SK-MEL-5 (cell line): ENCODE measurements at places on chromosomes 6 and 20.
A peak's percentile ranks its signal among the peaks of the same experiment; 100 is the strongest.

GRCh38 chr6:142796571-142796970 is 148.4 kb downstream of the HIVEP2 start:
- DNase-seq: no peak

- no peak for DNase-seq
Observed at GRCh38 chr20:58596750-58597248, 54.3 kb upstream of the STX16 start.

- DNase-seq: no peak
Observed at GRCh38 chr20:53664121-53664520, 70.5 kb upstream of the ZNF217 start.

- no peak for DNase-seq
Observed at GRCh38 chr6:6230286-6230685, 90.2 kb downstream of the F13A1 start.

DNA sequence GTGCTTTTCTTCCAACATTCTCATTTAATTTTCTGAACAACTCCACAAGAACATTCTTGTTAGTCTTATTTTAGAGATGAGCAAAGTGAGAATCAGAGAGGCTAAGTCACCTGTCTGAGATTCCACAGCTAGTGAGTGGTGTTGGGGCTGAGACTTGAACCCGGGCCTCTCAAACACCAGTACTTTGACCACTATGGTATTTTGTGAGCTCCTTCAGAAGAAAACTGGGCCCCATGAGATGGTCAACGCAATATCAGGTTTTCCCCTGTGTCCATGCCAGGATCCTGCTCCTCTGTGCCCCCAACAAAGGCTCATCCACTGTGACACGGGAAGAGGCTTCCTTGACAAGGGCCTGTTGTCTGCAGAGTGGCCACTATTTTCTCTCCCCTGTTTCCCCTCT is 51.9 kb downstream of the MAFB start:
- no peak for DNase-seq

- DNase-seq: no peak
Observed at GRCh38 chr6:20906945-20907344, 372.7 kb downstream of the CDKAL1 start.

DNA sequence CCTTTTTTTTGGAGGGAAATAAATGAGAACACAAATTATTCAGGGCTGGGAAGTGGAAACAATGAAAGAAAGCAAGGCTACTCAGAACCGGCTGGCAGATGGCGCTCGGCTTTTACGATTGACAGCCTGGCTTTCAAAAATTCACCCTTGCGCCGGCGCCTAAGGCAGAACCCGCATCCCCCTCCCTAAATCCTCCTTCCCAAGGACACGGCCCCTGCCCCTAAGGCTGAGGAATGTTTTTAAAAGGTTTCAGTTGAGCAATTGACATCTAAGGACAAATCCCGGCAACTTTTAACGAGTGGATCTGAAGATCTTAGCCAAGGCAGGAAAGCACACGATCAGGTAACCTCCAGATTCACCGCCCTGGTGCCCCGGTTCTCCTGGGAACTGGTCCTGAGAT is 16.3 kb downstream of the GNAS start:
- DNase-seq: peak; percentile 43

GRCh38 chr6:7469696-7470095 is 71.8 kb upstream of the DSP start:
- no peak for DNase-seq

- peak; percentile 95 for DNase-seq
Observed at GRCh38 chr20:50460608-50461267, 49.4 kb upstream of the PTPN1 start.
